GM12892 (cell line): ENCODE measurements at places on chromosomes 12 and 14.

DNA sequence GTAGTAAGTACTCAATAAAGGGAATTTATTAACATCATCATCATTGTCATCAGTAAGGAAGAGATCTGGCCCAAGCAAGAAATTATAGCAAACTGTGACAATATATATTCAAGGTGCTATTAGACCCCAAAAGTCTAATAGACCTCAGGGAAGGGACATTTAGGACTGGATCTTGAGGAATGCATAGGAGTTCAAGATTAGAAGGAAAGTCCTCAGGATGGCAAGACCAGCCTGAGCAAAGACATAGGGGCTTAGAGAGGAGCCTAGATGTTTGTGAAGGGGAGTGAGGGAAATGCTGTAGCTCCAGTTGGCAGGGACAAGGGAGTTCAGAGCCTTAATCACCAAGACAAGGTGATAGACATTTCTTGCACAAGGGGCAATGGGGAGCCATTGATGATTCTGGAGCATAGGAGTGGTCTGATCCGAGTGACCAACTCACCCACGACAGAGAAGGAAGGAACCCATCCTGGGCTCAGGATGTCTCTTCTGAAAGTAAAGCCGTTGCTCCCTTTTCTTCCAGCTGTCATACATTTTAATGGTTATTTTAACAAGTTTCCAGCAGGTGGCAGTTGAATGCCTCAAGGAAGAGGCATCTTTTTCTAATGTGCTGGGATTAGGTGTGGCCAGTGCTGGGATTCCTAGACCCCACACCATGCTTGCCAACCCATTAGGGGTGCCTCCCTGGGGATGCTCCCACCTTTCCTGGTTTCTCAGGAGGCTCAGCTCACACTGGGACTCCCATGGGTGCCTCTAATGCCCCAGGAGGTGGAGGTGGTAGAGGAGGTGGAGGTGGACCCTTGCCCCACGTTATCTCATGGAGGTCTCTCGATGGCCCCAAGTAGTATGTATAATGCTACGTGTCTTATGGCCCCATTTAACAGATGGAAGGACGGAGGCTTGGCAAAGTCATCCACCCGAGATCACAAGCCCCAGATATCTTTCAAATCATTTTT, 37.8 kb downstream of the PHETA1 start:
- DNase-seq = no peak

GRCh38 chr12:109518820-109519665, 41.6 kb downstream of the UBE3B start:
- no peak for DNase-seq

DNA sequence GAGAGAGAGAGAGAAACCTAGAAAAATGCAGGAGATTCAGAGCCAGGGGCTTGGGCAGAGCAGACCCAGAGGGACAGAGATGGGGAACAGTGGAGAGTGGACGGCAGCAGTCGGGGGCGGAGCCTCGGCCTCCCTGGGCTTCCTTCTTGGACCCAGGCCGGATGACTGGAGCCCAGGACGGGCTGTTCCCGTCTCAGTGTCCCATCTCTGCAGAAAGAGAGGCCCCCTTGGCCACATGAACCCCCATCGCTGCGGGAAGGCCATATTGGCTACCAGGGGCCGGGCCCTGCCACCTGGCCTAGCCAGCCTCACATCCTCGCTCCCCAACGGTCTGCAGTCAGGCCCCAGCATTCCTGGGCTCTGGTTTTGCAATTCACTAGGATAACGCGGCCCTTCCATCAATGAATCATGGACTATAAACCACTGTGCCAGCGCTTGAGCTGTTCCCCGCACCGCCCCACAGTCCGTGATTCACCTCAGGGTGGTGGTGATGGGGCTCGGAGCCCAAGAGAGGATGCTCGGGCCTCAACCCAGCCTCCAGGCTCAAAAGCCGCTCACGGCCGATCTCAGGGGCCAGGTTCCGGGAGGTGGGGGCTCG, 116.5 kb downstream of the RFLNA start:
- no peak for DNase-seq

- DNase-seq = no peak
Measured at GRCh38 chr12:4809013-4809448, 88.8 kb downstream of the GALNT8 start.

DNA sequence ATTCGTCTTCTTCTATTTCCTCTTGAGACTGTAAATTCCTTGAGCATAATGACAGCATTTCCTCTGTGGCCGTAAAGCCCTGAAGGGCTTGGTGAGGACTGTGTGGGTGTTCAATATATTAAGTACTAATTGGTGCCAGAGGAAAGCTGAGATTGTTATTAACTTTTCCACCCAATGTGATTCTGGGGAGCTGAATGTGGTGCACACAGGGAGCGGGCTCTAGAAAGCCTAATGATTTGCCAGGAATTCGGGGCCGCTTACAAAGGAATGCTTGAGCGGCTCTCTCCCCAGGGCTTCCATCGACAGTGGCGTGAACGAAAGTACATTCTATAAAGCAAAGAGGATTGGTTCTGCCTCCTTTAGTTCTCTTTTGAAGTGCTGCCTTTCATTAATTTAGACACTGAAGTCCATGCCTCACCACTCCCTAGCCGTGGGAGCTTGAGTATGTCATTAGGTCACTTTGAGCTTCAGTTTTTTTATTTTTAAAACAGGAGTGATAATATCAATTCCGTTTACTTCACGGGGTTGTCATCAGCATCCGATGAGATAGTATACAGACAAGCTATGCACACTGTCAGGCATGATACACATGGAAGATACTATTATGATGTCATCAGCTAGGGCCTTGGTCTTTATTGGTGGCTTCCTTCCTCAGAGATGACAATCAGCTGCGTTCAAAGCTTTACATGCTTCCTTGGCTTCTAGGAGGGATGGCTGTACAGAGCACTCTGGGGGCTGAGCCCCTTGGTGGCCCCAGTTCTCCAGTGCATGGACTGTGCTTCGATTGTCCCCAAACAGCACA, 11.0 kb upstream of the GSG1 start:
- DNase-seq = no peak

DNA sequence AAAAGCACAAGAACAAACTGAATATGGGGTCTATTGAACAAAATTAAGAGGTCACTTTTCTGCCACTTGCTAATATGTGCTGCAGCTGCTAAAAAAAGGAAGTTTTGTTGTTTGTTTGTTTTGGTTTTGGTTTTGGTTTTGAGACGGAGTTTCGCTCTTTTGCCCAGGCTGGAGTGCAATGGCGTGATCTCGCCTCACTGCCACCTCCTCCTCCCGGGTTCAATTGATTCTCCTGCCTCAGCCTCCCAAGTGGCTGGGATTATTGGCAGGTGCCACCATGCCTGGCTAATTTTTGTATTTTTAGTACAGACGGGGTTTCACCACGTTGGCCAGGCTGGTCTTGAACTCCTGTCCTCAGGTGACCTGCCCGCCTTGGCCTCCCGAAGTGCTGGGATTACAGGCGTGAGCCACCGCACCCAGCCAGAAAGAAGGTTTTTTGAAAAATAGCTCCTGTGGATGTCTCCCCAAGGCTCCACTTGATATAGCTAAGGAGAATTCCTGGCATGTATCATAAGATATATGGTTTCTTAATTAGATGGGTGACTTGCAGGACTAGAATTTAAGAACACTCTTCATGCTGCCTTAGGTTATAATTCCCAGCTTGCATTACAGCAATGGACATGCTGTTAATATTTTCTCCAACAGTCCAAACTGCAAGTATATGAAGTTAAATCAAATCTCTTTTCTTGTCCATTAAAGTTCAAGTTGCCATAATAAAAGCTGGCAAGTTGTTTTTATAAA, 237.6 kb upstream of the AMIGO2 start:
- DNase-seq = no peak

DNA sequence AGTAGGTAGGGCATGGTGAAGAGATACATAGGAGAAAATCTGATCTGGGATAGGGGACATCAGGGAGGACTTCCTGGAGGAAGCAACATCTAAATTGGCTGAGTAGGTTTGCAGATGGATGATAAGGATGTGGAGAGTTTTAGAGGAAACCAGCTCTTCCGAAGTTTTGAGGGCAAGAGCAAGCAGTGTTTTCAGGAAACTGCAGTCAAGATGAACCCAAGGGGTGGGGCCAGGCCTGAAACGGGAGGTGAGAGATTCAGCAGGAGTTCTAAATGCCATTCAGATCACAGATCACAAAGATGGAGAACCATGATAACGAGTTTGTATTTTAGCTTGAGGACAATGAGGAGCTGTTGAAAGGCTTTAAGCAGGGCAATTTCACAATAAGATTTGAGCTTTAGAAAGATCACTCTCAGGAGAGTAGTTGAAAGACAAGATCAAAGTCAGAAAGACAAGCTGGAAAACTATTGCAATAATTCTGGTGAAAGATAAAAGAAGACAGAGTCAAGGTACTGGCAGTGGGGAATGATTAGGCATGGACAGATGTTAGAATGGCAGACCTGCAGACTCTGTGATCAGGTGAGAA, 70.1 kb upstream of the PLXNC1 start:
- no peak for DNase-seq

DNA sequence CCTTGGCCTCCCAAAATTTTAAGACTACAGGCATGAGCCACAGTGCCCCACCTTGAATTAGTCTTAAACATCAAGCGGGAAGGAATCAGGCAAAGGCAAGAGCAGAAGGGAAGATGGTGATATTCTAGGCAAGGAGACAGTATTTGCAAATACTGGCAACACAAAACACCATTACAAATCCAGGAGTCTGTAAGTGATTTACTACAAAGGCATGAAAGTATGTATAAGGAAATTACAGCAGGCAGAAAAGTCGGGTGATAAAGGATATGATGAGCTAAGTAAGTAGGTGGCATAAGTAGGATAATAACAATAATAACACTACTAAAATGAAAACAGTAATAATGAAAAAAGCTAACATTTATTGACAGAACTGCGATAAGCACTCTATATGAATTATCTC, 28.5 kb downstream of the FMNL3 start:
- no peak for DNase-seq

DNA sequence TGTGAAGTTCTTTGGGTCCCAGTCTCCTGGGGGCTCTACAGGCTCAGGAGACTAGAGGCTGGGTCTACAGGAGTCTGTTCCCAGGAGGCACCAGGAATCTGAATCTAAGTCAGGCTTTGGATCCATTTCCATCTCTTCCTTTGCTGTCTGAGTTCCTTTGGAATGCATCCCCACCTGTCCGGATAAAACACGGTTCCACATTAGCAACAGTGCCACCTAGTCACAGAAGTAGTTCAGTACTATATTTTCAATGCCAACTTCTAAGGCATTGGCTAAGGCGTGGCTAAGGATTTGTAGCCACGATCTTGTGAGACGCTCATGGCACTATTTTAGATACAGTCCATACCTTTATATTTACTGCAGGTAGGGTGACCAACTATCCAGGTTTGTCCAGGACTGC, 15.1 kb downstream of the ZC2HC1C start:
- no peak for DNase-seq

- DNase-seq = no peak
Measured at GRCh38 chr12:51012570-51013236, 13.5 kb downstream of the SLC11A2 start.

DNA sequence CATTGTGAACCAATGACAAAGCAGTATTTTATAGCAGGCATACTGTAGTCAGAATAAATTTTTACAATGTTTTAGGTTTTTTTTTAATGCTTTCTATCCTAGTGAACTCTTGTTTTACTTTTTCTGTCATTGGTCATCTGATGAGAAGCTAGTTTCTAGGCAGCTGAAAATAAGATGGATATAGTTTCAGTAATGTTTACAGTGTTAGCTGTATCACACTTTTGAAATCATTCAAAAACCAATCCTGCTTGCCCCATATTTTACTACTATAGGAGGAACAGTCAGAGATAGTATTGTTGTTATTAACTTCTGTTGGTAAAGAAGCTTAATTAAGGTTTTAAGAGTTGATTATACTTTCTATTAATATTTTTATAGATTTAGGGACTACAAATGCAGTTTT, 24.5 kb downstream of the USP15 start:
- no peak for DNase-seq

GRCh38 chr14:34177466-34177865, 226.6 kb upstream of the EGLN3 start:
- DNase-seq = no peak

DNA sequence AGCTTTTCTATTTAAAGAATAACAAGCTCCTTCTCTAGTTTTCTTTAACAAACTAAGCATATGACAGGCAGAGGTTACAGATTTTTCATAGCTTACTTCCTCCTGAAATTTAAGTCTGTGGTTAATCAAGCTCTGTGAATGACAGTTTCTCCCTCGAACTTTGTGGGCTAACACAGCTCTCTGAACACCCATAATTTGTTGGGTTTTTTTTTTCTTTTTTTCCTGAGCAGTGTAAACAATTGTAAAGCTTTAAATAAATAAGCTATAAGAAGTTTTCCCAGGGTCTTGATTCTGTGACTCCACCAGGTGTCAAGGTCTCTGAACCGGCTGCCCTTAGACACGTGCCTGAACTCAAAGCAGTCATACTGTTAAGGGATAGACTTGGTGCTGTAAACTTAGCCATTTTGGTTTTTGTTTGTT, 128.1 kb upstream of the AMIGO2 start:
- no peak for DNase-seq

GRCh38 chr12:97131220-97131981, 224.3 kb downstream of the NEDD1 start:
- no peak for DNase-seq

GRCh38 chr12:75996861-75997447, 34.6 kb downstream of the PHLDA1 start:
- DNase-seq = no peak

GRCh38 chr14:30874120-30874998, at the start of gene COCH:
TSS of gene COCH (plus strand) at chr14:30874559. CDS start at chr14:30874939, 380 bp downstream.
- DNase-seq = peak; percentile 66

GRCh38 chr12:42673535-42673934, 84.0 kb upstream of the PRICKLE1 start:
- DNase-seq = no peak

DNA sequence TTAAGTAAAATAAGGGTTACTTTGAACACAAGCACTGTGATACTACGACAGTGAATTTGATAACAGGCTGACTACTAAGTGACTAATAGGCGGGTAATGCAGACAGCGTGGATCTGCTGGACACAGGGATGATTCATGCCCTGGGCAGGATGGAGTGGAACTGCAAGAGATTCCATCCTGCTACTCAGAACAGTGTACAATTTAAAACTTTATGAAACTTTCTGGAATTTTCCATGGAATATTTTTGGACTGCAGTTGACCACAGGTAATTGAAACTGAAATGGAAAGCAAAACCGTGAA, 46.0 kb downstream of the YEATS4 start:
- DNase-seq = no peak

- no peak for DNase-seq
Measured at GRCh38 chr12:94726236-94726835, 76.0 kb upstream of the TMCC3 start.
